ENCODE measurements at places on chromosomes 3 and 15.

DNA sequence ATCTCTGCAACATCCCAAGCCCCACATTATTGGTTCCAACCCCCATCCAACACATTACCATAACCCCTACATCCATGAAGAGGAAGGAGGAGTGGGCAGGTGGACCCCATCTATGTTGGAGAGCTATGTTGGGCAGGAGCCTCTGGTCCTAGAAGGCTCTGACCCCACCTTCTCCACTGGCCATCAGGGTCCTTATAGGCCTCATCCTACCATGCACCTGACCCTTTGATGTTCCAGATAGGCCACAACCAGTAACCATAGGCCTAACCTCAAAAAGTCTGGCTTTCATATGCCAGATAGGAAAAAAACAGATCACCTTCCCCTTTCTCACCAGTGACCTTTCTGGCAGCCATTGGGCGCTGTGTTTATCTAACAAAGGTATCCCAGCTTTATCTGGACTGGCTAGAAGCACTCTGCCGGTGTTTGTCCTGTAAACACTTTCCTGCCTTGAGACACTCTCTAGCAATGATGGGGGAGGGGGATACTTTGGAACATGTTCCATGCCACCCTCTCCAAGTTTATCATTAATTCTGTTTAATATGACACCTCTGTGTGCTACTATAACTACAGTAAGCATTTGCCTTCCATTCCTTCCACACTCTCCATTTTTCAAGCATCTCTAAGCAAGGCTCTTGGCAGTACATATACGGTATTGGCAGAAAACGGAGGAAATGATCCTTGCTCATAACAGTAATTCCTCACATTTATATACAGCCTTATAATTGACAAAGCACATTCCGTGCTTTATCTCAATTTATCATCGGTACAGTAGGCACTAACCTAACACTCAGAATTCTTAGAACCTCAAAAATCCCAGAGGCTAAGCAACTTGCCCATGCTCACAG is 377.1 kb downstream of the VPS13C start:
- DNase-seq: no peak

DNA sequence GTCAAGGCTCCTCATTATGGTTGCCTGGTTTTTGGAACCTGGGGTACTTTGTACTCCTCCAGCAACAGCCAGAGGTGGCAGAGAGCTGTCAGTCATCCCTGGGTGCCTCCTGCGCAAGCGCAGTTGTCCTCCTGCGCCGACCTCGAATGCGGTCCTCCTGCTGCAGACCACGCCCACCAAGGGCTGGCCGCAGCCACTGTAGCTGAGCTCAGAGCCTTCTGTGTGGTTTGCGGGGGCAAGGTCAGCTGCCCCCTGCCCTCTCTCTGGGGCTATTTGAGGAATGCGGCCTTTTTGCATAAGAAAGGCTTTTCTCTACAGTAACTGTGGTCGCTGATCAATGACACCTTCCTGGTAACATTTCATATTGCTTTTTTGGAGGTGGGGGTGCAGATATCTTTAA is 131.3 kb upstream of the SNRPN start:
- no peak for DNase-seq

- DNase-seq: no peak
Measured at GRCh38 chr15:32880642-32881041, 162.8 kb downstream of the GREM1 start.

DNA sequence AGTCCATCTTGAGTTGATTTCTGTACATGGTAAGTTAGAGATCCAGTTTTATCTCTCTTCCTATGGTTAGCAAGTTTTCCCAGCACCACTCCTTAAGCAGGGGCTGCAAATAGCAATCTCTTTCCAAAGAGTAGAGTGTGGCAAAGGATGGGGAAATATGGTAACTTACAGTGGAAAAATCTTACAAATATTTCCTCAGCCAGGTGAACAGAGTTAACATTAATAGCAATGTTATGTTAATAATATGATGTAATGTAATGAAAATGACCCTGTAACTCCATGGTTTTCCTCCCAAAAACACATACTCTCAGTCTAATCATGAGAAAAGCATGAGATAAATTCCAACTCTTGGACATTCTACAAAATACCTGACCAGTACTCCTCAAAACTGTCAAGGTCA is 30.4 kb downstream of the FSIP1 start:
- no peak for DNase-seq

DNA sequence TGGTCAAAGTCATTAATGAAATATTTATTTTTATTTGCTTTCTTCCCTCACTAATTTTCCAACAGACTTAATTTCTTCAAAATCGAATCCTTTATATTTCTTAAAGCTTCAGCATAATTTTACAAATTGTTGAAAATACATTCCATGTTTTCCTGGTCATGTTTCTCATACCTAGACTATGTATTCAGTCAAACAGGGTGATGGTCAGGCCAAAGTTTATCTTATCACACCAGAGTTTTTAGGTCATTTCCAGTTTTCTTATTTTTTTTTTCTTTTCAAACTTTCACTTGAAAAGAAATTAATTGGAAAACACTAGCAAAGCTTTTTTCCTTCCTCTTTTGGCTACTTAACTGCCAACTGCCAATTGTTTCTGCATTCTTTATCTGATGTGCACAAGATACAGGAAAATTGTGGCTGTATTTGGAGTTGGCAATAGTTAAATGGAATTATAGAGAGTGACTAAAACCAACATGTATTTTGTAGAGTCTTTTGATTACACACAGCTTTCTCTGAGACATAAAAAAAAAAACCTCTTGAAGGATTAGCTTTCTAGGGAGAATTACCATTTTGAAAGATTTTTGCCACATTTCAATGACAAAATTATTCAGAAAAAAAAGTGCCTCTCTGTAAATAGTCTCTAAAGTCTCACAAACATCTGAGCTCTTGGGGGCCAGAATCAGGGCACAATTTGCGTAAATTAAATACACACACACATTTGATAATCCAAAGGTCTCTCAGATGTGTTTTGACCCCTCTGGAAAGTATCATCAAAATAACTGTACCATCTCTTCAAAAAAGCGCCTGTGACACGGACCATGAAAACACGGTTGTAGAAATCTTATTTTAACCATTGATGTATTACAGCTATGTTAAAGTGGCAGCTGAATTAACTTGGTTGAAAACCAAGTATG is 603.2 kb upstream of the KCNMB2 start:
- DNase-seq: no peak

GRCh38 chr3:127512256-127512655 is 78.3 kb downstream of the TPRA1 start:
- DNase-seq: no peak

GRCh38 chr3:111582120-111582474 is 13.0 kb downstream of the ZBED2 start:
- no peak for DNase-seq

GRCh38 chr15:99502182-99502581 is 63.6 kb upstream of the MEF2A start:
- DNase-seq: no peak

DNA sequence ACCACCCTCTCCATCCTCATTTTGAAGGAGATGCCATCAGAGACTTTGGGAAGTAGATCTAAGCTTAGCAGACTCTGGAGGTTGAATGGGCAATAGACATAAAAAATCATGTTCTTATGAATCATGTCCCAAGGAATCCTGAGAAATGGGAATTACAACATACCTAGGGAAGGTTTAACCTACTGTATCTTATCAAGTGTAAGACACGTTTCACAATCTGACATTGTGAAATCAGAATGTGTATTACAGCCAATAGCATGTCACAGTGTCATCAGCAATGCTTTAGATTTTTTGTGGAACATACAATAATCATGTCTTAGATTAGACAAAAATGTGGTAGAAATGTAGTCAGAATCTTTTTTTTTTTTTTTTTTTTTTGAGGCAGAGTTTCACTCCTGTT is 332.4 kb upstream of the TLE3 start:
- DNase-seq: no peak

GRCh38 chr3:123444744-123445143 is 4.1 kb downstream of the ADCY5 start:
- DNase-seq: no peak

DNA sequence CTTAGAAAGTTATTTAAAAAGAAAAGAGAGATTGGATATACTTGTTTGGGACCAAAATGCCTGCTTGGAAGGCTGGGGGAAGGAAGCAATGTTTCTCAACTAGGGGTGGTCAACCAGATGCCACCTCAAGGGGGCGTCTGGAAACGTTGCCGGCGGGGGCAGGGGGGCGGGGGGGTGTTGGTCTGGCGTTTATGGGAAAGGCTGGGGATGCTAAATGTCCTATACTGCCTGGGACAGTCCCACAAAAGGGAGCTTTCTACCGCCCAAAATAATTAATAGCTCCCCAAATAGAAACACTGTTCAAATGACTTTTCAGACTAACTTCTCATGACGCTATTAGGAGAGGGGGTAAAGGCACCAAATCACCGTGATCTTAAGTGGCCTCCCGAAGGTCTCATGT is 2.2 kb downstream of the POLG start:
- no peak for DNase-seq

- DNase-seq: no peak
Measured at GRCh38 chr3:47664519-47664918, 85.9 kb upstream of the CSPG5 start.

DNA sequence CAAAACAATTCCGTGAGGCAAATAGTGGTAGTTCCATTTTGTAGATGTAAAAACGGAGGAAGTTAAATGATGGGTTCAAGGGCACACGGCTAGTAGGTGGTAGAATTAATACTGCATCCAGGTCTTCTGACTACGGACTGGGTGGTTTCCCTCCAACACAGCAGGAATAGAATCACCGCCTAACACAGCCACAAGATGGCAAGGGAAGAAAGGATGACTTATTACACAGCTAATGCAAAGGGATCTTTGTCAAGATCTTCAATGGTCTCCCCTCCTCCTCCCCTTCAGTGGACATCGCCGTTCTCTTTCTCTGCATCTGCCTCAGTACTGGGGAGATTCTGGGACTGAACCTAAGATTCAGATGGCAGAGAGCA is 524 bp upstream of the TOPBP1 start:
- DNase-seq: no peak

- DNase-seq: no peak
Measured at GRCh38 chr3:77338195-77338594, 298.3 kb downstream of the ROBO2 start.

DNA sequence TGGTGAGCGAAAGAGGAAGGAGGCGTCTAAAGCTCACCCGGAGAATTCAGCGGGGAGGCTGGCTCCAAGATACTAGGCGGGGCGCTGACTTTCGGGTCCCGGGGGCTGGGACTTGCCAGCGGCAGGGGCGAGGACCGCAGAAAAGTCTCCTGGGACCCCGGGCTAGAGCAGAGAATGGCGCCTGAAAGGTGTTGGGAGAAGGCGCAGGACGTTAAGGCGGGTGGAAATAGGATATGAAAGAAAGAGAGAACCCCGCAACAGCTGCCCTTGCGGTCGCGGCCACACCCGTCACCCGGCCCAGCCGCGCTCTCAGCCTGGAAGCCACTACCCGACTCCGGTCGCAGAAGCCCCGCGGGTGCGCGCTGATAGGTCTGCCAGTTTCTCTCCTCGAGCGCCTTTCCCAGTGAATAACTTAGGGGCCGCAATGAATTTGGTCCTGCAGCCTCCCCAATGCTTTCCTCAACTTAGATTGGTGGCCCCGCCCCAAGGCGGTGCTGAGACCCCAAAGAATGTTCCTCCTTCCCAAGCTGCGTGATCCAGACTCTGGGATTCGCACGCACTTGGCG is 604 bp downstream of the LTK start:
- DNase-seq: no peak

DNA sequence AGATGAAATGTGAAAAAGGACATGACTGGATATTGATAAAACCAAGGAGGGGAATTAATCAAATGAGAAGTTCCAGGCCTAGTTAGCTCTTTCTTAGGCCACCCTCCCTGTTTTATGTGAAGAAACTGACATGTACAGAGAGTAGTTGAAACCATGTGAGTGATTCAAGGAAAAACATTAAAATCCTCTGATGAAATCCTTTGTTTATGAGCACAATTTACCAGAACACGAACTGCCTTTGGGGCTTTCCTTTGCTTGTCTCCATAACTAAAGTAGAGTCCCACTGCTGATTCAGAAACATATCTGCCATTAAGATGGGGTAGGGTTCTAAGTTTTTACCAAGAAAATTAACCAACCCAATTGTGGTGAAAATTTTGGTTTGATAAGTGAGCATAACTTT is 558.3 kb downstream of the NR2F2 start:
- DNase-seq: no peak

DNA sequence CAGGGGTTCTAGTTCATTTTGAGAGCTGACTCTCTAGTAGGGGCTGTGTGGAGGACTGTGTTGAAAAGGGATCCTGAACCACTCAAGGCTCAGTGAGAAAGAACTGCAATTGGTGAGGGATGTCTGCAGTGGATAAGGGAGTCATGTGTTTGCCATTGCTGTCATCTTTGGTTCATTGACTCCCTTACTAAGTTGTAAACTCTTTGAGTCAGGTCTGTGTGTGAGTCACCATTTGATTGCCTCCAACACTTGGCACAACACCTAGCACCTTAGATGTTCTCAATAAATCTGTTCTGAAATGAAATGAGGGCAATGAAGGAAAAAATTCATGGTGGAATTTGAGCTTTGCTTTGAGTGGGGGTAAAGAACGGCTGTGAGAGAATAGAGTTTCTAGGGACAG is 51.7 kb downstream of the PLS1 start:
- no peak for DNase-seq

DNA sequence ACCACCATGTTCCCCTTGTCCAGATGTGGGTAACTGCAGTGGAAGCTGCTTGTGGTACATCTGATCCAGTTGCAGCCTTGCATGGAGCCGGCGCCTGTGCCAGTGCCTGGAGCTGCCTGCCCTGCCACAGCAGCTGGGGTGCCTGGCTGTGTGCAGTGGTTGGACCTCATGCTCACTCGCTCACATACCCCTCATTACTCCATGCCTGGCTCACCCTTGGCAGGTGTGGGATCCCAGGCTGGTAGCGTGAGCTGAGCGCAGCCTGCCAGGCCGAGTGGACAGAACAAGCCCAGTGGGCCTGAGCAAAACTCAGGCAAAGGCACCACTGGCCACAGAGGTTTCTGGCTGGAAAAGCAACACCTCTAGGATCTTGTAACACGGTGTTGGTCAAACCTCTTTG is 35.7 kb downstream of the ROPN1B start:
- no peak for DNase-seq

- no peak for DNase-seq
Measured at GRCh38 chr3:119759962-119760361, 21.9 kb upstream of the NR1I2 start.

Data from activated naive CD4-positive, alpha-beta T cell (primary cell).